Fibroblast of the aortic adventitia (primary cell): ENCODE measurements at places on chromosomes 6 and 20. TPM values are rescaled to one million over a fixed set of nuclear protein-coding genes. Genes with fewer than 3 reads are reported as not detected.

GRCh38 chr6:33771146-33772081, 17.5 kb downstream of the LEMD2 start:
- peak; percentile 93 for DNase-seq

DNA sequence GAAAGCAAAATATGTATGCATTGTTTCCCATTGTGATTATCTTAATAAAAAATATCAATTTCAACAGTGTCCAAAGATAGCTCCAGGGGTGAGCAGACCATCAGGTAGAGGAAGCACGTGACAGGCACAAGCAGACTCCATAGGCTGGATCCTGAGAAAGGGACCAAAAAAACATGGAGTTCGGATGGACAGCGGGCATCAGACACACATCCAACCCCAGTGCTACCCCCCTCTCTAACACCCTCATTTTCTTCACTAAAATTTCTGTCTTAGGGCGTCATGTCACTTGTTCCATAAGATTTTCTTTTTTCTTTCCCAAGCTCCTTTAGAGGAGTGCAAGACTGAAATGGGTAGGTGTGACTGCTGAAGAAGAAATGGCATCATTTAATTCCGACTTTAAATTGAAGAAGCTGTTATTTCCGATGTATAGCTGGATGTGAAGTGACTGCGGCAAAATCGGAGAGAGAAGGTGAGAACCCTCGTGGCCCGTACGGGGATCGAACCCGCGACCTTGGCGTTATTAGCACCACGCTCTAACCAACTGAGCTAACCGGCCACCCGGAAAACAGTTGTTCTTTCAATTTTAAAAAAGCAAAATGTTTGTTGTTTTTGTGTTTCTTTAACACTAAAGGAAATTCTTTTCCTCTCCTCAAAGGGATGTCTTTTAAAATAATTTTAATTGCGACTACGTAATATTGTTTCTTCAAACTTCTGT, 10.3 kb upstream of the PRSS16 start:
- DNase-seq = peak; percentile 56

- peak; percentile 34 for DNase-seq
Measured at GRCh38 chr6:164749221-164750064, 560.0 kb downstream of the C6orf118 start.

GRCh38 chr6:93124006-93124632, 295.2 kb downstream of the EPHA7 start:
- DNase-seq = no peak

DNA sequence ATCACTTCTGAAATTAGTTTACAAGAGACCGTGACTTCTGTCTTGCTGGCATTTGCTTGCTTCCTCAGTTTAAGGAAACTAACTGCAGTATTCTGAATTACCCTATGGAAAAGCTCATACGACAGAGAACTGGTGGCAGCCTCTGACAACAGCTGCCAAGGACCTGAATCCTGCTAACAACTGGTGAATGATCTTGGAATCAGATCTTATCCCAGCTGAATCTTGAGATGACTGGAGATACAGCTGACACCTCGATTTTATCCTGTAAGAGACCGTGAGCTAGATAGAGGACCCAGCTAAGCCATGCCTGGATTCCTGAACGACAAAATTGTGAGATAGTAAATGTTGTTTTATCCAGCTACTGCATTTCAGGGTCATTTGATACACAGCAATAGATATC, 202.3 kb downstream of the OGFRL1 start:
- no peak for DNase-seq

DNA sequence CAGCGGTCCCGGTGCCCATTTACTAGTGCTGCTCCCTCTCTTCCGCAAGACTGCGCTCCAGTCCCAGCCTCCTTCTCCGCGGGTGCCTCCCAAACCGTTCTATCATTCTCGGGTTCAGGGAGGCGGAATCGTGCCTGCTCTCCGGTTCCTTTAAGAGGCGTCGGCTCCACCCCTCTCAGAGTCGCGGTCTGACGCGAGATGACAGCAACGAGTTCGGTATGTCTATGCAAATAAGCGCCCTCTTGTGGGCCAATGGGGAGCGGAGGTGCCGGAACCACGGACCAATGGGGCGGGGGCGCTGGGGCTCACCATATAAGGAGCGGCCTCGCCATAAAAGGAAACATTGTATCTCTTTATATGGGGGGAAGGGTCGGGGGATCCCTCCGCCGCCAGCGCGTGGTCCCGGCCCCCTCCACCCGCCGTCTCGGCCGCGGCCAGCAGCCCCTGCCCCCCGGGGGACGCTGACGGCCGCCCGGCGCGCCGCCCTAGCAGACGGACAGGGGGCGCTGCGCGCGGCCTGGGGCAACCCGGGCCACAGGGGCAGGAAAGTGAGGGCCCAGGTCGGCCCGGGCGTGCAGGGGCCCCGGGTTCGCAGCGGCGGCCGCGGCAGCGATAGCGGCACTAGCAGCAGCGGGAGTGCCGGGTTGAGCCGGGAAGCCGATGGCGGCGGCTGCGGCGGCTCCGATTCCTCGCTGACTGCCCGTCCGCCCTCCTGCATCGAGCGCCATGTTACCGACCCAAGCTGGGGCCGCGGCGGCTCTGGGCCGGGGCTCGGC, at the start of gene SRF:
Gene SRF (plus strand): TSS at position 339 of the 776 bp plus-strand sequence. CDS start 388 bp downstream, at position 727.
- peak; percentile 99 for DNase-seq

- peak; percentile 56 for DNase-seq
Measured at GRCh38 chr6:143241111-143241510, 180.4 kb downstream of the AIG1 start.

GRCh38 chr6:137099689-137100403, 55.1 kb upstream of the IL20RA start:
- no peak for DNase-seq

- DNase-seq = peak; percentile 6
Measured at GRCh38 chr6:54191461-54191860, 80.2 kb downstream of the MLIP start.

DNA sequence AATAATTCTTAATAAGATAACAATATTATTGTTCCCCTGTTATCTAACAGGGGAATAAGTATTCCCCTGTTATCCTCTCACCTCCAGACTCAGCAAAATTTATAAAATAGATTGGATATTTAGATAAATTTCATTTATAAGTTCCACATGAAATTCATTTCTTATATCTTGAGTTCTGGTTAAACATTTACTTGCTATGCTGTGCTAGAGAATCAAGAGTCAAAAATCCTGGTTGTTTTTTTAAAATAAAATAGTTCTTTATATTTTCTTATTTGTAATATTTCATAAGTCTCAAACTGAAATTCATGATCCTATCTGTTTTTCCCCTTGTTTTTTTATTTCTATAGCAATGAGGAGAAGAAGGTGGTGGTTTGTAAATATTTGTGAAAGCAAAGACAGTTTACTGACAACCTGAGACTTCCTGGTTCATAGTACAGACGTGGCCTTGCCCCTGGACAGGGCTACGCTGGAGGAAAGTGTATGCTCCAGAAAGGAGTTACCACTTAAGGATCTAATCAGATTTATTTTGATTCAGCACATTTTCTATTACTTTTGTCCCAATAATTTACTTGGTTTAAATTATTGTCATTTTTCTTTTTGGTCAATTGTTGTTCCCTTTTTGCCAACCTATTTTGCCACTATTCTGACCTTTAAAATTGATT, 37.8 kb upstream of the MARCKS start:
- no peak for DNase-seq

GRCh38 chr20:24027229-24027628, 38.6 kb upstream of the GGTLC1 start:
- peak; percentile 9 for DNase-seq

- no peak for DNase-seq
Measured at GRCh38 chr6:167276772-167277533, 14.2 kb upstream of the UNC93A start.

DNA sequence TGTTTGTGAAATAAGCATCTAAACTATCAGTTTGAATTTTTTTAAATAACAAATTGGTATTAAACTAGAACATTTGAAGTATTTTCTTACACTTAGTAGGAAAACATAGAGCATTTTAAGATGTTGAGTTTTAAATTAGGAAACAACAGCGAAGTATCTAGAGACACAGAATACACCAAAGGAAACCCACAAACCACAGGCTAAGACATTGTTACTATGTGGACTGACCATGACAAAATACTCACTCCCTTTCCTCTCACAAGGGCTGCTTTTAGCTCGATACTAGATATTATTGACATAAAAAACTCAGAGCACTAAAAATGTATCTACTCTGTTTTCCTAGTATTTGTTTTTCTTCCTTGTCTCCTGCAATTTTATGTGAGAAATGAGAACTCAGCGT, 266.0 kb upstream of the CITED2 start:
- no peak for DNase-seq

DNA sequence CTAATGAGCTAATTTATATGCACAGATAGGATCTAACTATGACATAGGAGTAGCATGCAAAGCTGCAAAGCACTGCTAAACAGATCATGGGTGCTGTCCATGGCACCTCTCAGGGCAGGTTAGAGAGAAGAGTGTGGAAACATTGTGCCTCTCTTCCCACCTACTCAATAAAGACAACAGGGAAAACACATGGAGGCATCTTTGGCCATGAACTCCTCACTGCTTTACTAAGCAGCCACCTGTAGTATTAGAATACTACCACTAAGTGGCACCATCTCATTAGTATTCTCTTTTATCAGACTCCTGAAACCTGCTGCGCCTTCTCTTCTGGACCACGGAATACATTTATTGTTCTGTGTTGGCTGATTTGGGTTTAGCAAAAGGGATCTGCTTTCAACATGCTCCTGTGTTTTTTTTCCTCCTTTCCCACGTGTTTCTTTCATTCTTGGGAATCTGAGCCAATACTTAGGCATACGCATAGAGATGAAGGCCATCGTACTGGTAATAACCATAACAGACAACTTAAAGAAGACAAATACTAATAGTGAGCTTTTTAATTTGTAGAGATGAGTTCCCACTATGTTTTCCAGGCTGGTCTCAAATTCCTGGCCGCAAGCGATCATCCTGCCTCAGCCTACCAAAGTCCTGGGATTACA, 9.4 kb upstream of the HDDC2 start:
- peak; percentile 84 for DNase-seq

DNA sequence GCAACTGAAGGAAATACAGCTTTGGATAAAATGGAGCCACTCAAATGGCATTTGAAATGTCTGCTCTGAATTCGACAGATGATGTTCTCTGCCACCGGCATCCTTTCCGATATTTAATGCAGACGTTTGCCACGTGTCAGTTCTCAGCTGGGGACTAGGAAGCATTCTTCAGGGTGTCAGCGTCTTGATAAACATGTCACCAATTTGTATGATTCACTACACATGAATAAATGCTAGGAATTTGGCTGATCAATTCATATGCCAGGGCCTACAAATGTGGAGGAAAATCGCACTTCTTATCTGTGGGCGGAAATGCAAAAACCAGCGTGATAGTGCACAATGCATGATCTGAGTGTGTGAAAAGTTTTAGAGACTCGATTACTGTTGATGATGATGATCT, 169.5 kb downstream of the SLC24A3 start:
- DNase-seq = no peak

DNA sequence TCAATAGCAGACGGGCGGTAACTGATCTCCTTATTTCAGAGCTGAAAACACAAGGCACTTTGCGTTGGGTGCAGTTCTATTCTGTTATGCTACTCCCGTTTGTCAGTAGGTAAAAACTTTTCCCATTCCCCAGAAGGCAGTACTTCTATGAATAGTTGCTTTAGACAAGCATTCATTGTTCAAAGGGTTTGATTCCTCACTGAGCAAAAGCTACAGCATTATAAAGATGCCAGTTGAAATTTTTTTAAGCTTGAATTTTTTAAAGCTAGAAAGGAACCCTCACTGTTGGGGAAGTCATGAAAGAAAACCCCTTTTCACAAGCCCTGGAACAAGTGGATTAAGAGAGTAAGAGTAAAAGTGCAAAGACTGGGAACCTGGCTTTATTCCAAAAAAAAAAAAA, 42.3 kb downstream of the FUT9 start:
- DNase-seq = no peak

The VSX1 gene
- not detected in 2 replicates for total RNA-seq

The DPPA5 gene
- total RNA-seq = not detected in 2 replicates

The NMBR gene
- total RNA-seq = not detected in 2 replicates

The SPTLC3 gene
- total RNA-seq = 6.8 and 30.6 TPM in 2 replicates

The COL21A1 gene
- total RNA-seq = 29.0 and 29.5 TPM in 2 replicates

The GSTA1 gene
- not detected in 2 replicates for total RNA-seq

The SEL1L2 gene
- not detected in 2 replicates for total RNA-seq

The EXOC2 gene
- total RNA-seq = 11.0 and 27.9 TPM in 2 replicates

The PSORS1C1 gene
- 1.2 and 7.0 TPM in 2 replicates for total RNA-seq

The SRF gene
- total RNA-seq = 17.5 and 17.9 TPM in 2 replicates

The GPSM3 gene
- total RNA-seq = 0.90 TPM in 1 of 2 replicates, not detected in the other

The PRL gene
- total RNA-seq = not detected in 2 replicates

The PLCB1 gene
- 39.2 and 46.5 TPM in 2 replicates for total RNA-seq

The KIF13A gene
- 53.2 and 86.8 TPM in 2 replicates for total RNA-seq
